ENCODE measurements at places on chromosomes 12 and 14.

- DNase-seq = no peak
Measured at GRCh38 chr14:64696355-64696857, 7.8 kb upstream of the PLEKHG3 start.

DNA sequence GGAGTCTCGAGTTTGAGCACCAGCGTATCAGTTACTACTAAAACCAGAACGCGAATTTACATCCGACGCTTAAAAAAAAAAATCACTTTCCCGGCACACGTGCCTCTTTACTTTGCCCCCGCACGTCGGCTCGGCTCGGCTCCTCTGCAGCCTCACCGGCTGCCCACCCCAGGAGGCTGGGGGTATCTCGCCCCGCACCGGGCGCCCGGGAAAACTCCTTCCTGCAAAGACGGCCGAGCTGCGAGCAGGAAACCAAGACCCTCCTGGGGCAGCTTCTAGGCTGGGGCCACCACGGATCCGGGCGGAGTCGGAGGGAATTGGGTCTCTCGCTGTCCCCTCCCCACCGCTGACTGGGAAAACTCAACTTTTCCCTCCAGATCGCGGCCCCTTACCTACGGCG lies 610 bp downstream of the VSIG10 start:
- no peak for DNase-seq

DNA sequence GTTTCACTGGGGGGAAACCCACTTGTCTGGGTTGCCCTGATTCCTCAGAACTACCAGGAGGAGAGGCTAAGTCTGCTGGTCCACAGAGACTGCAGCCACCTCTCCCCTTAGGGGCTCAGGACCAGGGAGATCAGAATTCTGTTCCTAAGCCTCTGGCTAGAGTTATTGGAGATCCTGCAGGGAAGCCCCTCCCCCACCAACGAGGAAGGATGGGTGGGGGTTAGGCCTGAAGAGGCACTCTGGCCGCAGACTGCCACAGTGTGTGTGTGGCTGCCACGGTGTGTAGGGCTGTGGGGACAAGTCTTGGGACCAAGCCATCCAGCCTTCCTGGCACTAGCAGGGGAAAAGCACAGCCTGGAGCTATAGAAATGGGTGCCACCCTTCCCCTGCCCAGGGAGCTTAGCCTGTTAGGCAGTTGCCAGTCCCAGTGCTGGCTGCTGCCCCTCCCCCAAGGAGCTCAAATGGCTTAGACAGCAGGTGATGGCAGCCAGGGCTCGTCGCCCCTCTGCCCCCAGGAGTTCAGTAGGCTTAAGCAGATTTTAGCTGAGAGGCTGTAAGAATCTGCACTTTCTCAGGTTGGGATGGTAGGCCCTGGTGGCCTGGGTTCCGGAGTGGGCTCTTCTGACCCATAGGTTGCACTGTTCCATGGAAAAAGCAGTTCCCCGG lies 107.7 kb downstream of the ERGIC2 start:
- DNase-seq = no peak

GRCh38 chr14:28141662-28142061 lies 624.9 kb upstream of the FOXG1 start:
- DNase-seq = no peak

- DNase-seq = no peak
Measured at GRCh38 chr12:116429826-116430360, 129.3 kb upstream of the MAP1LC3B2 start.

DNA sequence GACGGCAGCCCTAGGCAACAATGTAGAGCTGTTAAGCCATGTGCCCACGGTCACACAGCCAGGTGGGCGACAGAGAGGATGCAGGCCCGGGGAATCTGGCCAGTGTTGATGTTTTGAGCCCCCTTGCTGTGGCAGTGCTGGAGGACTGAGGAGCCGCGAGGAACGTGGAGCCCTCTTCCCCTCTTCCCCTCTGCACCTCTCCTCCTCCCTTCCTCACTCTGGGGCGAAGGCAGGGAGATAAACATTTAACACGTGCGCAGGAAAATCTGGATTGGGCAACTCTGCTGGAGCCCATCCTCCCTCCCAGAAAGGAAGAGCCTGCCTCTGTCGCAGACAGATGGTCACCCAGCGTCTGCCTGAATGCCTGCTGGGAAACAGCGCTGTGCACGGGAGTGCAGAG lies 376.8 kb downstream of the FUT8 start:
- DNase-seq = no peak

Data from anterior cingulate cortex (tissue), 58 donors.